ENCODE measurements at places on chromosomes 6 and 20.

- no peak for DNase-seq
Measured at GRCh38 chr6:127276331-127276730, 9.7 kb downstream of the RNF146 start.

DNA sequence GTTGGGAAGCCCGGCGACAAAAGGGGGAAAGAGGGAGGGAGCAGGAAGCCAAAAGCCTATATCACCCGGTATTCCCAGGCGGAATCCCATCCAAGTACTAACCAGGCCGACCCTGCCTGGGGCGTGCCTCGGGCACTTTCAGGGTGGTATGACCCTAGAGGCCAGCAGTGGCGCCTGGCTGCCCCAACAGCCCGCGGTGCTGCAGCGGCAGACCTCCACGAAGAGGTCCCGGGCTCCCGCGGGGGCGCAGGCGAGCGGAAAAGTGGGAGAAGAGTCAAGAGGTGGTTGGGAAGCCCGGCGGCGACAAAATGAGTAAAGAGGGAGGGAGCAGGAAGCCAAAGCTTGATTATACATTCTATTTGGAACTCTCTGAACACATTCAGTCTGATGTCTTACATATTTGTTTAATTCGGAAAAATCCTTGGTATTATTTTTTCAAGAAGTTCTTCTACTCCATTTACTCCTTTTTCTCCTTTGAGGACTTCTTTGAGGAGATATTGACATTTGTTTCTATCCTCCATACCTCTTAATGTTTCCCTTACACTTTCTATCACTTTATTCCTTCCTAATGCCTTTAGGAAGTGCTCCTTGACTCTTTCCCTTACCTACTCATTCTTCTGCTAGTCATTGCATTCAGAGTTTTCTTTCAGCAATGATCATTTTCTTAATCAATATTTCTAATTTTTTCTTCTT is 11.5 kb downstream of the TREML4 start:
- no peak for DNase-seq

DNA sequence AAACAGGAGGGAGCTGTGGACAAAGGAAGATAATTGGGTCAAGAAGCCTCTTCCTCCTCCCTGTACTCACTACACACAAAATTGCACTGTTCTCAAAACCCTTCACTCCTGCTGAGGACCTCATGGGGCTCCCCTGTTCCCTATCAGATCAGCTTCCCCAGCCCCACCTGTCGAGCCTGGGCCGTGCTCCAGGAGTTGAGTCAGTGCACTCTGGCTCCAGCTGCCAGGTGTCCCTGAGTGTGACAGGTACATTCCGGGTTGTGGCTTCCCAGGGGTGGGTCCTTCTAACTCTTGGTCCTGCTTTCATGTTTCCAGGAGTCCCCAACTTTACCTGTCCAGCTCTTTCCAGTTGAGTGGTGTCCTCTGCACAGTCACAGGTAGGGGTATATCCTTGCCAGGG is 8.4 kb downstream of the RAB5IF start:
- DNase-seq, result no peak

- no peak for DNase-seq
Measured at GRCh38 chr6:95143408-95144180, 433.7 kb upstream of the MANEA start.

- peak; percentile 67 for DNase-seq
Measured at GRCh38 chr20:48787861-48788375, 39.9 kb downstream of the PREX1 start.

DNA sequence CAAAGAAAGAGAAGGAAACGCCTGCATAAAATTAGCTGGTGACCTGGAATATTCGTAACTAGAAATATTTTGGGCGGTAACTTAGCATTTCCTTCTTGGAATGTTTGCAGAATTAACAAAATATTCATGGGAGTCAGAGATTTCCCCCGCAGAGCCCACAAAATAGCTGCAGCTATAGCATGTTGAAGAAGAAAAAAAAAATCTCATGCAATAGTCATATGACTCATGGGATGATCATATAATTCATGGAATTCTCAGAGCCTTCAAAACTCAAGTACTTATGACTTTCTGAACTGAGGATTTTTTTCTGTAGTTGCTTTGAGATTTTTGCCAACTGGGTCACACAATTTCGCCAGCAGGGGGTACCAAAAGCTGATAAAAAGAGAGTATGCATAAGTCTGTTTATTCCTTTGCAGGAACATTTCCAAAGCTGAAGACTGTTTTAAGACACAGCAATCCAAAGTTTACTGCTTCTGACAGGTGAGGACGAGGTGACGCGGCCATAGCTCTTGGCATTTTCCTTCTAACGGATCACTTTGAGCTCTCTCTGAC is 586.0 kb upstream of the CHD6 start:
- no peak for DNase-seq

- no peak for DNase-seq
Measured at GRCh38 chr20:20138301-20139064, 86.2 kb downstream of the CFAP61 start.

All from A172 (cell line).